Activated CD4-positive, CD25-positive, alpha-beta regulatory T cell (primary cell): ENCODE measurements at places on chromosomes 2 and 18.

- no peak for DNase-seq
Measured at GRCh38 chr2:65969161-65969560, 465.8 kb upstream of the MEIS1 start.

DNA sequence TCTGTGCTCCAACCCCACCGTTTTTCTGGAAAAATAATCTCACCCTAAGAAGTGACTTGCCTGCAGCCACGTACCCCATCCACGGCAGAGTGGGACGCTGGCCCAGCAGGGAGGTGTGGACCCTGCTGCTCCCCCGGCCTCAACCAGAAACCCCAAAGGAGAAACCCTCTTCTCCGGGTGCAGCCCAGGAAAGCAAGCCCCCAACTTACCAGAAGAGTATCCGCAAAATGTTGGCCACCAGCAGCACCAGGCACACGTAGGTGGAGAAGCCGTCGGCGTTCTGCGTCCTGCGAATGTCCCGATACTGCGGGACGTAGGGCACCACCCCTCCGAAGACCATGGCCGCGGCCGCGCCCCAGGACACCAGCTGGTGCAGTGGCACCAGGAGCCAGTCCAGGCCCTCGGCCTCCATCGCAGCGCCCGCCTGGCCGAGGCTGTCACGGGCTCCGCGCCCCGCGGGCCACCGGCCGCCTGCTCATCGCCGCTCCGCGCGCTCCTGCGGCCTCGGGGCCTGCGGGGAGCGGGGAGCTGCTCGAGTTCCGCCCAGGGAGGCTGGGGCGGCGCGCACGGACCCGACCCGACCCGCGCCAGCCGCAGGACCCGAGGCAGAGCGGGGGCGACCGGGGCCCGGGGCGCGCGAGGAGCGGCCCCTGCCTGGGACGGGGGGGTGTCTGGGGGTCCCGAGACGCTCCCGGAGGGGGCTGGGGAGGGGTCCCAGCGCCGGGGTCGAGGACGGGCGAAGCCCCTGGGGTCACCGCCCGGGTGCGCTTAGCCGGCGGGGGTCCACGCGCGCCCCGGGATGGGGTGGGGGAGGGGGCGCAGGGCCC lies 725 bp downstream of the SLC66A2 start:
- no peak for DNase-seq

- no peak for DNase-seq
Measured at GRCh38 chr2:120731175-120731574, 4.5 kb upstream of the GLI2 start.

DNA sequence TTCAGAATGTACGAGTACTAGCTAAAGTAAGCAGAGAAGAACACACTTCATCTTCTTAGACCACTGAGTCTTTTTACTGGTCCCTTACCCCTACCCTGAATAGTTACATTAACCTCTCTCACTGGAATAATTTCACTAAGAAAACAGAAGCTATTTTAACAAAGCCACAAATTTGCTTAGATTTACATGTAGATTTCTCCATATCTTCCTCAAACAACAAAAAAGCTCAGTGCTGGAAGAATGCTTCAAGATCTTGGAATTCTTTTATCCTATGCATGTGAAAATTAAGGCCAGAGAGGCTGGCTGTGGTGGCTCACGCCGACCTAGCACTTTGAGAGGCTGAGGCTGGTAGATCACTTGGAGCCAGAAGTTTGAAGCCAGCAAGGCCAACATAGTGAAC lies 35.2 kb downstream of the MOGAT1 start:
- DNase-seq = no peak

DNA sequence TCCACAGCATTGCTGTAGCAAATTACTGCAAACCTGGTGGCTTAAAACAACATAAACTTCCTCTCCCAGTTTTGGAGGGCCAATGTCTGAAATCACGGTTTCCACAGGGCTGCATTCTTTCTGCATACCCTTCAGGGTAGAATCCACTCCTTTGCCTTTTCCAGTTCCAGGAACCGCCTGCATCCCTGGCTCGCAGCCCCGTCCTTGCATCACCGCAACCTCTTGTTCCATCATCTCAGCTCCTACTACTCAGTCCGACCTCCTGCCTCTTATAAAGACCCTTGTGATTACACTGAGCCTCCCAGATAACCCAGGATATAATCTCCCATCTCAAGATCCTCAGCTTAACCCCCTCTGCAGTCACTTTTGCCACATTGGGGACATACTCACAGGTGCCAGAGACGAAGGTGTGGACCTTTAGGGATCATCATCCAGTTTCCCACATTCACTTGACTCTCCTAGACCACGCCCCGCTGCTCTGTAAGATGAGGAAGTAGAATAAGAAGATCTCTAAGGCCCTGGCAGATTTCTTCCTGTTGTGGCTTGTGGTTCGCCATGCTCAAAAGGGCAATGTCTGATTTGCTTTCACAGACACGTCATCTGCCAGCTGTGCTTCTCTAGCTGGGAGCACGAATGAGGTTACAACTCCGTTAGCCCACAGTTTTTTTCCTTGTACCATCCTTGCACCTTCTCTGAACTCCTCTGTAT lies 103.6 kb upstream of the AGAP1 start:
- no peak for DNase-seq

DNA sequence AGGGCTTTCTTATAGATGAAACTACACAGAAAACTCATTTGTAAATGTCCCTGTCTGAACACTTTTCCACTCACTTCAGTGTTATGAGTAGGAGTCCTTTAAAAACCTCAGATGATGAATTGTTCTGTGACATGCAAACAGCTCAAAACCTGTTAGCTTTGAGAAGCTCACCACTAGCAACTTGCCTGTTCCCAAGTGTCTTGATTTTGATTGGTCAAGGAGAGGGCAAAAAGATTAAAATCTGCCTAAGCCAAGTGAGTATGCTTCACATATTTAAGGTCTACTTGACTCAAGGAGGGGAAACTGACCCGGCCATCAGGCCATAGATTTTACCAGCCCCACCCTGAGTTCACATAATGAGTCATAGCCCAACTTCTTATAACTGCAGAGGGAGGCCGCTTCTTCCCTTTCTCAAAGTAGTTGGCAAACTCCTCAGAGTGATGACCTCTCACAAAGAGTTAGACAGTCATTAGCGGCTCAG lies 45.2 kb upstream of the MEIS1 start:
- no peak for DNase-seq

DNA sequence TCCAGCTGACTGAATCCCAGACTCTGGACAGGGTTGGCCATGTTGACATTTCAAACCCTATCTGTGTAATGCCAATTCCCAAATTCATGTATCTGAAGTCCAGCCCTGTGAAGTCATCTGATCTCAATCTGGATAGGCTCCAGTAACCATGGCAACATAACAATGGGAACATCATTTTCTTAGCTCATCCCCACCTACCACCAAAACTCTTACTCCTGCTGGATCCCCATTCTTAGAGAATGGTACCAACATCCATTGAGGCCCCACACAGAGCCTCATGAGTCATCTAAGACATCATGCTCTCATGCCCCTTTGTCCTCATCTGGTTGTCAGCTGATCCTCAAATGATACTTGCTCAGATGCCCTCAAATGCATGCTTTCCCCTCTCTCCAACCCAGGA lies 58.9 kb upstream of the TEX51 start:
- DNase-seq = no peak

DNA sequence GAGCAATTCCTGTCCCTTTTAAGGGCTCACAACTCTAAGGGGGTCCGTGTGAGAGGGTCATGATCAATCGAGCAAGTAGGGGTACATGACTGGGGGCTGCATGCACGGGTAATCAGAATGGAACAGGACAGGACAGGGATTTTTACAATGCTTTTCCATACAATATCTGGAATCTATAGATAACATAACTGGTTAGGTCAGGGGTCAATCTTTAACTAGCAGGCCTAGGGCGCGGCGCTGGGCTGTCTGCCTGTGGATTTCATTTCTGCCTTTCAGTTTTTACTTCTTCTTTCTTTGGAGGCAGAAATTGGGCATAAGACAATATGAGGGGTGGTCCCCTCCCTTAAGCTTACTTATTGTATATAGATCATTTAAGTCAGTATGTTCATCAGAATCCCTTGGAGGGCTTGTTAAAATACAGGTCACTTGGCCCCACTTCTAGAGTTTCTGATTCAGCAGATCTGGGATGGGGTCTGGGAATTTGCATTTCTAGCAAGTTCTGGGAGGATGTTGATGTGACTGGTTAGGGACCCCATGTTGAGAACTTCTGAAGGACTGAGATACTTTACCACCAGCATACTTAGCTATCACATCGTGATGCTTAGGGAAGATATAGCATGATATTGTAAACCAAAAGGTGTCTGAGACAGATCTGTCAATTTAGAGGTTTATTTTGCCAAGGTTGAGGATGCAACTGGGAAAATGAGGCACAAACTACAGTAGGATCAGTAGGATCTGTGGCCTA lies 2.8 kb upstream of the INPP4A start:
- no peak for DNase-seq

GRCh38 chr2:220348206-220348605 lies 720.8 kb downstream of the SLC4A3 start:
- DNase-seq = no peak

GRCh38 chr2:72330652-72331051 lies 183.0 kb upstream of the CYP26B1 start:
- no peak for DNase-seq

GRCh38 chr18:44887227-44887631 lies 206.5 kb downstream of the SETBP1 start:
- DNase-seq = no peak

GRCh38 chr2:69143748-69144360 lies 130.9 kb downstream of the ANTXR1 start:
- DNase-seq = no peak

DNA sequence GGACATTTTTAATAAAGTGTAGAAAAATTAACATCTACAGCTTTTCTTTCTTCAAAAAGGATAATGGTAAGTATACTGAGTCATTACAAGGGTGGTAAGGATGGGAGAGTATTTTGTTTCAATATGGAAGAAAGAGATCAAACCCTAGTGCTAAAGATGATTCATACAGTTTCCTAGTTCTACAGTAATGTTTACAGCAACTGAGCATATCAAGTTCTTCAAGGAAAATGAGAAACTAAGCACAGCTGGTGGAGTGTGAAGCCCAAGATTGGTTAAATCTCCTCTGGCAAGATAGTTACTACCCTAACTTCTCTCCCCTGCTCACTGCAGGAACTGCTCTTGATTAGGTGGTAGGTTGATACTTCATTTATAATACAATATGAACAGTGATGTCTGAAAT lies 467.5 kb downstream of the XIRP2 start:
- no peak for DNase-seq

DNA sequence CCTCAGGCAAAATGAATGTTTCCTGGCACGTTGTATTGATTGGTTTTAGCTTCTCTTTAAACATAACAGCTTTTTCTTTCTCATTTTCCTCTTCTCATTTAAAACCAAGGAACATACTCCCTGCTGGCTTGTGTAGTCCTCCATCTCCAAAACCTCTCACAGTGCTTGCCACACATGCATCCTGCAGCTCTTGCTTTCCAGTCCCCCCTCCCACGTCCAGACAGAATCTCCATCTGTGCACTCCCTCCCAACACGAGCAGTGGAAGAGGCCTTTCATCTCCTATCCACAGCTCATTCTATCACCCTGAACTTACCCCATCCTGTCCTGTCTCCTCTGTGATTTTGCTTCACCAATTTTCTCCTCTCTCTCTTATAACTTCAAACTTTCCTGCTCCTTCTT lies 99.6 kb upstream of the THSD7B start:
- DNase-seq = no peak

GRCh38 chr2:53111004-53111403 lies 656.6 kb upstream of the CHAC2 start:
- DNase-seq = no peak

GRCh38 chr2:35522450-35522849 lies 833.1 kb upstream of the CRIM1 start:
- DNase-seq = no peak

DNA sequence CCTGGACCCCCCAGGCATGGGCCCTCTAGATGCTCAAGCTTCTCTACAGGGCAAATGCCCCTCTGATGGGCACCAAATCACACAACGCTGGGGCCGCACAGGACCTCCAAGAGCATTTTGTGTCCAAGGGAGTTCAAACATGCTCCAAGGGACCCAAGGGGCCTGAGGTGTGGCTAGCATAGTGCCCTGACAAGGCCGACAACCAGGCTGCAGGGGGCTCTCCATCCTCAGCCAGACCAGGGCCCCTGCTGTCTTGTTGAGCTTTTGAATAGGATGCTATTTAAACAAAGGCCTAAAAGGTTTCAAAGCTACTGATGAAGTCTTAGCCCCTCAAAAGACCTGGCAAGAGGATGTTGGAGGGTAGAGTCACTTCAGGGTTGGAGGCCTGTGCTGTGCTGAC lies 33.1 kb downstream of the EN1 start:
- no peak for DNase-seq

DNA sequence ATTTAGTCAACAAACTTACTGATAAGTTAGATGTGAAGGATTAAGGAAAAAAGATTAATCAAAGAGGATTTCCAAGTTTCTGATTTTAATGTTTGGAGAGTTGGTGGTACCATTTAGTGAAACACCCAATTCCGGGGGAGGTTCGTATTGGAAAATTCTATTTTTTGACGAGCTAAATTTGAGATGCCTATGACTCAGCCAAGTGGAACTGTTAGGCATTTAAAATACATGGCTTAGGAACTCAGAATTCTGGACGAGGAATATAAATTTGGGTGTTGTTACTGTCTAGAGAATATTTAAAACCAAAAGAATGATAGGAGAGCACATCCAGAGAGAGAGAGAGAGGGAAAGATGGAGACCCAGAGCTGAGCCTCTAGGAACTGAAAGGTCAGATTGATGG lies 103.6 kb downstream of the TMX3 start:
- DNase-seq = no peak

DNA sequence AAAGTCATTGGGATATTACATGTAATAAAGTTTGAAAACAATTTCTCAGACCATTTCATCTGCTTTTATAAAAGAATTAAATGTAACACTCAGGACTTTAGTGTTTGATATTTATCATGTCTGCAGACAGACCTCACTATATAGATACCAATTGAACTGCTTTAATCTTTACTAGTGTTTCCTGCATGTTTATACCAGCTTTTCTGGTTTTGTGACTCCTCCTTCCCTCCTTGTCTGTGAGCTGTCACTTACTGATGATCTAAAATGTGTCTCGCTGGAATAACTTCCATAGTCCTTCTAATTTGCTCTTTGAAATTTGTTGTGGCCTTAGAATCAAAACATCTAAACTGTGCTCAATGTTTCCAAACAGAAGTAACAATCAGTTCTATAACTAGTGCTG lies 71.3 kb upstream of the TWSG1 start:
- no peak for DNase-seq

DNA sequence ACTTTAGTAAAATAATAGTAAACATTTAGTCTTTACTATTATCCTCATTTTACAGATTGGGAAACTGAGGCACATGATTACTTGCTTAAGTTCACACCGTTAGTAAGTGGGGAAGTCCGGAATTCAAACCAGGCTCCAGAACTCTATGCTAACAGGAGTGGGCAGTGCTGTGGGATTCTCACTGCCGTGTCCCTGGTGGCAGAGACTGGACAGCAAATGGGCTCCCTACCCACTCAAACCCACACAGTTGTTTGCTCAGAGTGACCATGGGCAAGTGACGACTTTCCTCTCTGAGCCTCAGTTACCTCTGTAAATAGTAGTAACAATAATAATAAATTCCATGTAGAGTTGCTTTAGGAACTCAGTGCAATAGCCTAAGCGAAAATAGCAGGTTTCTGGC lies 24.0 kb downstream of the MAIP1 start:
- DNase-seq = no peak
